Stimulated activated CD8-positive, alpha-beta memory T cell treated with anti-CD3 and anti-CD28 coated beads, Interleukin-4, amount 100 ng/mL, for 24 hours (primary cell): ENCODE measurements at places on chromosomes 2 and 18.

GRCh38 chr2:46047290-46047689 lies 249.9 kb upstream of the EPAS1 start:
- no peak for DNase-seq

DNA sequence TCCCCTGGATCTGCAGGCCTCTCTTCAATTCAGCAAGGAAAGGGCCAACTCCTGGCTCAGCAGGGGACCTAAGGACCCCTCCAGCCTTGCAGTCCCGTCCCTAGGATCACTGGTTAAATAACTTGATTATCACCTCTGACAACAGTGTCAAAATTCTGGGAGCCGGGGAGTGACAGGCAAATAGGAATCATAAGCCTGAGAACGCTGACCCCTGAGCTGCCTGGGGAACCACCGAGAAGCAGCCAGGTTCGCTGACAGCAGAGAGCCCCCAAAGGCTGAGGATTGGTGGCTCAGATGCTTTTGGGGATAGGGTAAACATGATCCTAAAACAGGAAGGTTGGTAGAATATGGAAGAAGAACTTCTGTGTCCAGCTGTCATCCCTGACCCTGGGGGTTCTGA lies 17.5 kb upstream of the TNS1 start:
- DNase-seq, result no peak

- no peak for DNase-seq
These were observed 55.5 kb upstream of the ANKRD62 start for GRCh38 chr18:12038082-12038638.

- no peak for DNase-seq
These were observed 339.9 kb upstream of the PKDCC start for GRCh38 chr2:41707790-41708451.

GRCh38 chr2:19807866-19808265 lies 93.9 kb downstream of the TTC32 start:
- DNase-seq, result no peak

GRCh38 chr18:13266218-13267100 lies 47.9 kb downstream of the LDLRAD4 start:
- no peak for DNase-seq

DNA sequence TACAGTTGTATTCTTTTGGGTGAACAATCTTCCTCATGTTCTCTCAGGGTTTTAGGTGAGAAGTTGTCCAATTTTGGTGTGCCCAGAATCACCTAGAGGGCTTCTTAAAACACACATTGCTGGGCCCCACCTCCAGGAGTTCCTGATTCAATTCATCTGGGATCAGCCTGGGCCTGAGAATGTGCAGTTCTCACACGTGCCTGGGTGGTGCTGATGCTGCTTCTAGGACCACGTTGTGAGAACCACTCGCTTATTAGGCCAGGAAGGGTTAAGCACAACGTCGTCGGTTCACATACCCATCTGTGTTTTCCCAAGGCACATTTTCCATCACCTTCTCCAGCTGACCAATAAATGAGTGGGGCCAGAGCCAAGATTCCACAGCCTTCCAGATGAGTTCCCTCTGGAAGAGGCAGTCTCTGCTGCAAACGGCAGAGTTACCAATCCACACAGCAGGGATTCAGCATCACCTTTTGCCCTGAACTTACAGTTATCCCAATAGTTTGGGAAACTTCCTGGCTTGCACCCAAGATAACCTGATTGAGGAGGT lies 277.7 kb upstream of the HNRNPA3 start:
- DNase-seq, result no peak

GRCh38 chr2:147062073-147062472 lies 782.8 kb upstream of the ACVR2A start:
- DNase-seq, result no peak

- DNase-seq, result no peak
These were observed 24.1 kb downstream of the TRABD2A start for GRCh38 chr2:84856787-84857186.

DNA sequence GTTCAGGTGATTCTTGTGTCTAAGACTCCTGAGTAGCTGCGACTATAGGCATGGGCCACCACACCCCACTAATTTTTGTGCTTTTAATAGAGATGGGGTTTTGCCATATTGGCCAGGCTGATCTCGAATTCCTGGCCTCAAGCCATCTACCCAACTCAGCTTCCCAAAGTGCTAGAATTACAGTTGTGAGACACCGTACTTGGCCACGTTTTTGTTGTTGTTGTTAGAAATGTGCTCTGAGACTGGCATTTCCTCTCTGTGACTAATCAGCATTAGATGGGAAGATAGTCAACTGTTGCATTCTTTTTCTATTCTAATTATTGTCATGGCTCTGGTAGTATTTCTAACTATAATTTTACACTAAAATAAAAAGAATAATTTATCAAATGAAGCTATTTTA lies 191.7 kb downstream of the CAMKMT start:
- DNase-seq, result no peak

DNA sequence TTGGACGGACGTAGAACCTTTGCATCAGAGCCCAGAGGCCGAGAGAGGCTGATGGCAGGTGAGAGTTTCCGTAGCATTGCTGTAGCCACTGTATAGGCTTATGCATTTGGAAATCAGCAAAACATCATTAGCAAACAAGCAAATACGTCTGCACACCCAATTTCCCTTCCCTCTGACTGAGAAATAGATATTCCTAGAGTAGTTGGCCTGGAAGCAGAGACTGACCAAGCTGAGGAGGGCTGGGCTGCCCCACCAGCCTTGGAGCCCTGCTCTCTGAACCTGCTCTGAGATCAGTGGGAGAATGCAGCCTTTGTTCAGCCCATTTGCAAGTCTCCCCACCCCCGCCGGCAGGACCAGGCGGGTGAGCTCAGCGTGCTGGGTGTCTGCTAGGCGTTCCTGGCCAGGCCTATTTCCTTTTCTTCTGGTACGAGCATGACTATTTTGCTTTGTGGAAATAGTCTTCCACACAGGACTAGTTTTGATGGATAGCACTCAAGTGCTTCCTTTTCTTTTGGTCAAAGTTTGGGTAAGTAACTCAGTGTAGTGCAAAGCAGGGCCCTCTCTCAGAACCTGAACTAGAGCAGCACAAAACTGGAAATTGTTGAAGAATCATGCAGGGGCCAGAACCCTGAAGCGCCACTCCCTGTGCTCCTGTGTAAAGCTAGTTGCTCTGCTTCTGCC lies 21.9 kb upstream of the RNF149 start:
- no peak for DNase-seq

DNA sequence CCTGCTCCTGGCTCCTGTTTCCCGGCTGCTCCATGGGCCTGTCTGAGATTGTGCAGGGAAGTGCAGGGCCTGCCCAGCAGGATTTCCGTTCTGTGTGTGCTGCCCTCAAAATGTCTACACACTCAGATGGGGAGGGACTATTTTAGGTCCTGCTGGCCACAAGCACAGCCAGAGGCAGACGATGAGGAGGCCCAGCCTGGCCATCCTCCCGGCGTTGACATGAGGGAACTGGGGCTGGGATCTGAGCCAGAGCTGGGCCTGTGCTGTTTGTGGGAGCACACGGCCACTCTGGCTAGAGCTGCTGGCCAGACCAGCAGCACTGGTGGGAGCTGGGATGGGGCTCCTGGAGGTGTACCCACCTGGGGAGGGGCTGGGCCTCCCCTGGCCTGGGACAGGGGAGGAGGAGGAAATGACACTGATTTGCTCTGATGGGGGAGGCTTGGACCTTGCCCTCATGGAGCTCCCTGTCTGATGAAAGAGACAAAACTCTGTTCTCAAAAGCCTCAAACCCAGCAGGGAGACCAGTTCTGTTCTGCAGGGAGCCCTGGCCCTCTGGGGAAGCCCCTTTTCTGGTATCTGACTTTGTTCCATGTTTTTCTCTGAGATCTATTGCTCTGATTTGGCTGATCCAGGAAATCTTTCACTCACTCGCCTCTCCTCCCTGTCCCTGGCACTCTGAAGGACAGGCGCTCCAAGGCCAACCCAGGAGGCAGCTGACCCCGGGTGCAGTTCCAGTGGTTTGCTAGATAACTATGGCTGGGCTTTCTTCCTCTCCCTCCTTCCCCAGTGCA lies 161.8 kb downstream of the DYSF start:
- DNase-seq, result no peak

- no peak for DNase-seq
These were observed 52.6 kb downstream of the AGPS start for GRCh38 chr2:177445200-177445599.

DNA sequence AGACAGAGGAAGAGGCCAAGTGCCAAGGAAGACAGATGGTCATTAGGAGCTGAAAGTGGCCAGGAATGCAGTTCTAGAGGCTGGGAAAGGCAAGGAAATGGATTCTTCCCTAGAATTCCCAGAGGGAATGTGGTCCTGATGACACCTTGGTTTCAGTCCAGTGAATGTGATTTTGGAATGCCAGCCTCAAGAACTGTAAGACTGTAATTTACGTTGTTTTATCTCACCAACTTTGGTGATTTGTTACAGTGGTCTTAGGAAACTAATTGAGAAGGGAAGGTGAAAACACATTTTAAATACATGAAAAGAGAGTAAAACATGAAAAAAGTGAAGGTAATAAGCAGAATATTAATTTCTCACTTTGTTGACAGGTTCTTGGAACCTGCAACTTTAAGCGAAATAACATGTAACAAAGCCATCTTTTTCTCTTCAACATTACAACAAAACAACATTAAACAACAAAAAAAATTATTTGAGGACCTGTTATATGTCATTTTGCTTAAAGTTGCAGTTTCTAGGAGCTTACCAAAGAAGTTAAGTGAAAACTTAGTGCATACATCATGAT lies 370.2 kb downstream of the METTL4 start:
- no peak for DNase-seq

GRCh38 chr2:76429374-76429773 lies 718.7 kb upstream of the GCFC2 start:
- no peak for DNase-seq

DNA sequence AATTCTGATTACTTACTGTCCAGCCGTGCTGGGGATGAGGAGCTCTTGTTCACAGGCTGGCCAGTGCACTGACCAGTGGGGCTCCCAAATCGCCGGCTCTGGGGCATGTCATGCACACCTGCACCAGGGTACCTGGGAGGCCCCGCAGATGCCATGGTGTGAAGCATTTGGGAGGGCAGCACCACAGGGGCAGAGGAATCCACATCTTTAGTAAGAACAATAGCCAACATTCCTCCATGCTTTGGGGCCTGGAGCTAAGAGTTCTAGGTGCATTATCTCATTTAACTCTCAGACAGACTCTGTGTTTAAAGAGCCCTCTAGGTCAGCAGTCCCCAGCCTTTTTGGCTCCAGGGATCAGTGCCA lies 104.2 kb downstream of the ACKR3 start:
- no peak for DNase-seq

DNA sequence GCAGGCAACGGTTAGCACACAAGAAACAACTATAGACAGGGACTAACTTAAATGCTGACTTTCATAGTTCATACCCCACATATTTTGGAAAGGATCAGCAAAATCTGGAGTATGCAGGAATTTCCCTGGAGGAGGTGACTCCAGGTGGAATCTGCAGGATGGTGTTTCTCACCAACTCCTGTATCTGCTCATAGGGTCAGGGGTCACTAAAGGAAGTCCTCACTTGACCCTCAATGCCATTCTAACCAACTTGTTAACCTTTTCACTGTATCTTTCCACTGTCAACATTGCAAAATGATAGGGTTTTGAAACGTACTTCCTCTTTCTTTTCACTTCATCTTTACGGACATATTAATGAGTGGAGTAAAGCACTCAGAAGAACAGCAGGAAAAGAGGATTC lies 207.0 kb upstream of the CXCR4 start:
- DNase-seq, result no peak

GRCh38 chr2:180057706-180058412 lies 50.8 kb upstream of the CWC22 start:
- no peak for DNase-seq

DNA sequence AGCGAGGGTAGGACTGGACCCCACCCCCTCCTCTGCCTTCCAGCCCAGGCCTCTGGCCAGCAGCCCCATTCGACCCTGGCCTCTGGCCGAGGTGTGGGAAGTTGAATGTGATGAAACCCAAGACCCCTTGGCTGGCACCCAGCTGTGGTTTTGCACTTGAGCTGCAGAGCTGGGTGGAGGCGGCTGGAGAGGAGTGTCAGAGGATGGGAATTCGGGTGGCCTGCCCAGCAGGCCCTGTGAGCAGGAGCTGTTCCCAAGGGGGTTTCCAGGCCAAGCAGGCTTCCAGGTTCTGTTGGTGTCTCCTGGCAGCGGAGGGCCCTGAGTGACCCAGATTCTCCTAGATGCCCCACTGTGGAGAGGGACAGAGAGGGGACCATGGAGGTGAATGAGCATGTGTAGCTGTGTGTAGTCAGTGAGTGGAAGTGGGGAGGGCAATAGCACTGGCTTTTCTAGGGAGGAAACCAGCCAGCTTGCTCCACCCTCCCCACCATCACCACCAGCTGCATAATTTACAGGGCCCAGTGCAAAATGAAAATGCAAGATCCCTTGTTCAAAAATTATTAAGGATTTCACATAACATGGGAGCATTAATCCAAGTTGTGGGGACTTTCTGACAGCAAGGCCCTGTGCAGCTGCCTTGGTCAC lies 172.2 kb upstream of the HAAO start:
- no peak for DNase-seq

GRCh38 chr2:64859312-64860212 lies 129.6 kb upstream of the SLC1A4 start:
- DNase-seq, result no peak

DNA sequence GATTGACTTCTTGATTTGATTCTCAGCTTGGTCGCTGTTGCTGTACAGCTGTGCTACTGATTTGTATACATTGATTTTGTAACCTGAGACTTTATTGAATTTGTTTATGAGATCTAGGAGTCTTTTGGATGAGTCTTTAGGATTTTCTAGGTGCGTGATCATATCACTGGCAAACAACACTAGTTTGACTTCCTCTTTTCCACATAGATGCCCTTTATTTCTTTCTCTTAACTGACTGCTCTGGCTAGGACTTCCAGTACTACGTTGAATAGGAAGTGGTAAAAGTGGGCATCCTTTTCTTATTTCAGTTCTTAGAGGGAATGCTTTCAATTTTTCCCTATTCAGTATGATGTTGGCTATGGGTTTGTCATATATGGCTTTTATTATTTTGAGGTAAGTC lies 101.3 kb downstream of the OSBPL1A start:
- DNase-seq, result no peak

GRCh38 chr2:133045787-133046186 lies 375.8 kb upstream of the LYPD1 start:
- no peak for DNase-seq

- DNase-seq, result no peak
These were observed 3.0 kb downstream of the KRTCAP3 start for GRCh38 chr2:27445155-27445554.

DNA sequence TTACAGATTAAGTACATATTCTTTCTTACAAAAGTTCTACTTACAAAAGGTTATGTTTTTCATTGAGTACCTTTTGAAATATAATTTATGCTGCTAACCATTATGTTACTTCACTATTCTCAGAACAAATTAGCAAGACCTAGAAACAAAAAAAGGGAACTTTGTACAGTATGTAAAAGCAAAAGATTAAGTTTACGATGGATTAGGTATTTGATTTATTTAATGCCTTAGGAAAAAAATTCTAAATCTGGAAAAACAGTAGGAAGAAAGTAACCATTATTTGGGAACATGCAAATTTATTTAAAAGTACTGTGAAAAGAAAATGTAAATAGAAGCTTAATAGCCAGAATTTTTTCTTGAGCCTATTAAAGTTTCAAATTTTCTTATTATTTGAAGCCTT lies 144.6 kb downstream of the AGPS start:
- no peak for DNase-seq
